Left renal cortex interstitium (tissue), 4 donors: ENCODE measurements at places on chromosomes 1 and 21. TPM values are rescaled to one million over a fixed set of nuclear protein-coding genes. Genes with fewer than 3 reads are reported as not detected.

UQCRHL gene
- polyA plus RNA-seq: 1.4 TPM

C1QC gene
- 9.4 TPM for polyA plus RNA-seq

LCE1D gene
- polyA plus RNA-seq: not detected

NBPF1 gene
- polyA plus RNA-seq: 81.2 TPM

PDC gene
- polyA plus RNA-seq: 0.14 TPM

FCAMR gene
- 16.2 TPM for polyA plus RNA-seq
